ENCODE measurements at places on chromosomes 4 and X.
A peak's percentile ranks its signal among the peaks of the same experiment; 100 is the strongest.

DNA sequence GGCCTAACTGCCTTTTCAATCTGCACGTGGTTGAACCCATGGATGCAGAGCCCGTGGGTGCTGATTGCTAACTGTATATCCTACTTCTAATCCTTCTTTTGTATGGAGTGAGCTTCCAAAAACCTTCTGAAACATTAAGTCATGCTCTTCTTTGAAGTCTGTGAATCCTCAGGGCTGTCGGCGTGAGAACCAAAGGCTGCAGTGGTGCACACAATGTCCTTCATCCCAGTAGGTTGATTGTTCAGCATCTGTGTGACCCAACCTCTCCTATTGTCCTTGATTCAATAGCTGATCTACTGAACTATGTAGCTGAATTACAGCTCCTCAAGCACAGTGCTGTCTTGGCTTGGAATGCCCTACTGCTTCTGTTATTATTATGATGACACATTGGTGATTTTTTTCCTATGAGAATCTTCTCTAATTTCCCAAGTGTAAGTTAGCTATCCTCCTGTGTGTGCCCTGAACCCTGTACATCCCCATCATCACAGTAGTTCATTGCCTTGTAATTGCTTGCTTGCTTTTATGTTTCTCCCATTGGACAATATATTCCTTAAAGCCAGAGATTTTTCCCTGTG is 294.6 kb downstream of the TRIML1 start:
- no peak for DNase-seq

GRCh38 chrX:129958814-129959492 is 23.5 kb upstream of the BCORL1 start:
- no peak for DNase-seq

DNA sequence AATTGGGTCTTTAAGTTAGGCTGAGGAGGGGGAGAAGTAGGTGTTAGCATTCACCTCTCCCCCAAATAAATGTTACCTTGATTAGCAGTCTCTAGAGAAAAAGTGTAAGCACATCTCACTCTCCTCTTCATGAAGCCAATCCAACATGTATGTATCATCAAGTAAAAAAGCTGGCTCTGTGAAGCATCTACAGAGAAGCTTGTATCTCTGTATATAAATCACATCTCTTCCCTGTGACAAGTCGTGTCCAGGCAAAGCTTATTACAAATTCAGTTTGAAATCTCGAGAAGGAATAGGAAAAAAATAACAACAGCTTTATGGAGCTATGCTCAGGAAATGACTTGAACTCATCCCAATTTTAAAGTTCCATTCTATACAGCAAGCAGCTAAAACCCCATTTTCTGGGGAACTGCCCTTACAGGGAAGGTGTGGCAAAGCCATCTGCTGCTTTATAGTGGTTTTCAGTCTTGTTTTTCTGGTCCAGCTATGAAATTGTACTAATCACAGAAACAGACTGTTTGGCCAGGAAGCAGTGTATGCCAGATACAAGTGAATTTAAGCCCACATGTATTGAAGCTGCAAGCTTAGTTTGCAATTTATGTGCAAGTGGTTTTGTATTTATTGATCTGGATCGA is 313.3 kb upstream of the NOCT start:
- DNase-seq: no peak

- no peak for DNase-seq
These were observed 113.3 kb upstream of the CPEB2 start for GRCh38 chr4:14888790-14889572.

- no peak for DNase-seq
These were observed 328.7 kb upstream of the ZFP42 start for GRCh38 chr4:187666697-187667494.

DNA sequence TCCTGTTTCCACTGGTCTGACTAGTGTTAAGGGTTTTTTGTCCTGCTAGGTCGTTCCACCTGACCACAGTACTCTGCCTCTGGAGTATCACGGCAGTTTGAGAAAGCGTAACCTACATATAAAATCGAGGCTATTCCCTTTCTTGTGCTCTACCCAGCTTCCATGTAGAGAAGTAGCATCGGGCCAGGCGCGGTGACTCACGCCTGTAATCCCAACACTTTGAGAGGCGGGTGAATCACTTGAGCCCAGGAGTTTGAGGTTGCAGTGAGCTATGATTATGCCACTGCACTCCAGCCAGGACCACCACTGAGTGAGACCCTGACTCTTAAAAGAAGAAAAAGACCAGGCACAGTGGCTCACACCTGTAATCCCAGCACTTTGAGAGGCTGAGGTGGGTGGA is 7.5 kb downstream of the PPEF1 start:
- DNase-seq: no peak

GRCh38 chr4:101239665-101240064 is 107.7 kb downstream of the PPP3CA start:
- no peak for DNase-seq

DNA sequence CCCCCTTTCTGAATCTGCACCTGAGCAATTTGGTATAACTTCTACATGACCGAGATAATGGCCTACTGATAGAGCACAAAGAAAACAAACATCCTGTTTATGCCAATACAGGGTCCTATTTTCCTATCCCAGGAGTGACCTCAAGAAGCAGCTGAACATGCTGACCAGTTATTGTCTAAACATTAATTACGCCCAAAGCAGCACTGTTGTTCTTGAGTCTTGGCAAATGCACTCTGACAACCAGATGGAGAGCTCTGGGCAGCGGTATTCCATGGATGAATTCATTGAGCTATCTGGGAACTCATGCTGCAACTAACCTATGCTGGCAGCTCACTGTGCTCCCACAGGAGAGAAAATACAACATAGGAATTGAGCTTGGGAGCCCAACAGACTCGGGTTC is 52.6 kb downstream of the PCYT1B start:
- no peak for DNase-seq

- DNase-seq: no peak
These were observed 9.6 kb downstream of the NBDY start for GRCh38 chrX:56738670-56739069.

- DNase-seq: no peak
These were observed 180.7 kb downstream of the CRLF2 start for GRCh38 chrX:1031521-1032430.

DNA sequence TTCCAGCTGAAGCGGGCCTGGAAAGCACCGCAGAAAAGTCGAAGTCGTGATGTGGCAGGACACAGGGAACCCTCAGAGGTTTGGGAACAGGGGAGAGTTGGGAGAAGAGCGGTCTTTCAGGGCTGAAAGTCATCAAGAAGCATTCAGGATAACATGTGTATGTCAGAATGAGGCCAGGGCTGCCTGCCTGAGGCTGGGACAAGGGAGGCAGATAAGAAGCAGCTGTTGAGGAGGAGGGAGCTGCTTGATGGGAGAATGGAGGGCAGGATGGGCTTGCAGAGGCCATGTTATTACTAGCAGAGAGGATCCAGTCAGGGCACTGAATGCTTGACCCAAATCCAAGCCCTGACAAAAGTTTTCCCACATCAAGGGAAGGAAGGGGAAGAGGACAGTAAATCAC is 132.0 kb downstream of the ATG4A start:
- no peak for DNase-seq

GRCh38 chrX:66200050-66200664 is 36.1 kb downstream of the HEPH start:
- no peak for DNase-seq

- peak; percentile 28 for DNase-seq
These were observed 229.9 kb downstream of the SOX3 start for GRCh38 chrX:140274811-140275525.

DNA sequence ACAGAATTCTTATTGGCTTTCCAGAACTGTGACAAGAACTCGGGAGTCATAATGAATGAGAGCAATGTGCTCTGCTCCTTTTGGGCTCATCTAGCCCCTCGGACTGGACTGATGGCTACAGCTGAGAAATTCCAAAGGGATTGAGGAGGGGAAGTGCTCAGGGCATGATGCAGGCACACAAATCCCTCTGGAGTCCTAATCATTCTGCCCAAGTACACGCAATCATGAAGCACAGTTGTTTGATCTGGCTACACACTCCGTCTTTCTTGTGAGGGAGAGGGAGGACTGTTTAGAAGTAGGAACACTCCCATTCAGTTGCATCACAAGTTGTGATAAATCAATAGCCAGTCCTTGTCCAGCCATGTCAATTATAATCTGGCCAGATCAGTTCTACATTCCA is 237.5 kb downstream of the COL25A1 start:
- DNase-seq: no peak

GRCh38 chrX:72102760-72103159 is 29.0 kb downstream of the RTL5 start:
- no peak for DNase-seq

DNA sequence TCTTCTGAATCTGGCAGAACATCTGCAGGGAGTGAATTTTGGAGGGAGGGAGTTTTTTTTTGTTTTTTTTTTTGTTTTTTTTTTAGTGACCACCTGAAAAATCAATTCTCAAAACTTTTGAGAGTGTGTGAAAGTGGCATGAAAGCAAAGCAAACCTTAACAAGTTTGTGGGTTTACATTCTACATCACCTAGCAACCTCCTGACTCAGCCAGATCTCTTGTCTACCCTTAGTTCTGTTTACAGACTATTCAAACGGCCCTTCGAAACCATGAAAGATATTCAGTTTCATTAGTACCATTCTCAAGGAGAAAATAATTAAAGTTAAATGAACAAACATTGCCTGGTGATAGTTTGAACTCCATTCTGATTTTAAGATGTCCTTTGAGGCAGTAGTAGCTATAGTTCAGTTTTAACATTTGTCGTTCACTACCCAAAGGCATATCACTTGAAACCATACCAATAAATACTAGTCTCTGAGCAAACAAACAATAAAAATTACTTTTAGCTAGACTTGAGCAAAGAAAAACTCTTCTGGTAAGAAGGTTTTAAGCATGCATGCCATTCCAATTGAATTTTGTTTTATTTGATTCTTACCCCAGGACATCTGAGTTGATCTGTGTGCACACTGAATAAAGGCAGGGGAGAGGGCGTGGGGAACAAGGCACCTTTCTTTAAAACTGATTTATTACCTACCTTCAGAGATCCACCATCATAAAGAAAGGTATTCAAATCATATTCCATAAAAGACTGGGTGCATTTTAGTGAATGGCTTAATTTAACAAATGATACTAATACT is 137.7 kb downstream of the ARX start:
- no peak for DNase-seq

DNA sequence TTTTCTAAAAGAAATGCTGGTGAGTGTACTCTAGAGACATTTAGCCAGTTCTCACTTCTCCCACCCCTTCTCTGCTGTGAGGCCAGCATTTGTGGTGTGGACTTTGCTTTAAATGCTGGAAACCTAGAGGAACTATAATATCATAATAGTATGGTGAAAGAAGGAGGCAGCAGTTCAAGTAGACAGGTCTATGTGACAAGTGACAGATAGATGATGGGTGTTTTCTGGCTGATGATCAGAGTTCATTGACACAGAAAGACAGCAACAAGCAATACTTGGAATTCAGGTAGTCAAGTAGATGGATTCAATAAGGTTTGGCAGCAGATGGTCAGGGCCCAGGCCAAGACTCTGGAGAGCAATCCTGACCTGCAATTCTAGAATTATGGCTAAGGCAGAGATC is 317.5 kb downstream of the PCDH7 start:
- no peak for DNase-seq

GRCh38 chr4:80082693-80083092 is 9.7 kb upstream of the ANTXR2 start:
- DNase-seq: no peak

GRCh38 chrX:7943600-7944245 is 16.5 kb upstream of the PNPLA4 start:
- DNase-seq: no peak

DNA sequence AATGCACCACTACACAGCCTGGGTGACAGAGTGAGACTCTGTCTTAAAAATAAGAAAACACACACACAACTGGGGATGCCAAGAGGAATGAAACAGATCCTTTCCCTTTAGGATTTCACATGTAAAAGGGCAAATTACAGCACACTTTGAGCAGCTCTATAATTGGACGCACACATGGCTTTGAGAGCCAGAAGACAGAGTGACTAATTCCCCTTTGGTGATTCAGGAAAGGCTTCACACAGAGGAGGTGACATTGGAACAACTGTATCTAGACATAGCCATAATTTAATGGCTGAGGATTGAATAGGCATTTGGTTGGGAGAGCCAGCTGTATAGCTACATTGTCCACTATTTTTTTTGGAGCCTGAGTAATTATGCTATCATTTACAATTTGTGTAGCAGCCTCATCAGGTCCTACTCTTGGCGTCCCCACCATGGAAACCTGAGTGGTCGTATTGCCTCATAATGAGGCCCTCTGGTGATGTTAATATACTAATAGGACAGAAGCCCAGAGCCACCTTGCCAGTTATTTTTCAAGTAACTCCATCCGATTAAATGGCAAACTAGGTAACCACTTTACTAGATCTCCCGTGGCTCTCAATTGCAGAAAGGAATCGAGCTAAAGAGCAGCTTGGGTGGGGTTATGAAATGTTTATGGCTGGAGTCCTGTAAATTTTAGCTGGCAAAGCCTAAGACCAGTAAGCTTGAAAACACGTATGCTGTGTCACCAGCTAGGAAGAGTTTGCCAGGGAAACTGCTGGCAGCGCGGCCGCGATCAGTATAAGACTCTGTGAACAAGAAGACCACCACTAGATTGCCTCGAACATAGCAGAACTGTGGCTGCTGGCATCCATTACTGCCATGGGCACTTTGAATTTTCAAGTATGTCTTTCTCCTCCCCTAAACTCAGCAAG is 8.5 kb upstream of the PPEF1 start:
- no peak for DNase-seq

DNA sequence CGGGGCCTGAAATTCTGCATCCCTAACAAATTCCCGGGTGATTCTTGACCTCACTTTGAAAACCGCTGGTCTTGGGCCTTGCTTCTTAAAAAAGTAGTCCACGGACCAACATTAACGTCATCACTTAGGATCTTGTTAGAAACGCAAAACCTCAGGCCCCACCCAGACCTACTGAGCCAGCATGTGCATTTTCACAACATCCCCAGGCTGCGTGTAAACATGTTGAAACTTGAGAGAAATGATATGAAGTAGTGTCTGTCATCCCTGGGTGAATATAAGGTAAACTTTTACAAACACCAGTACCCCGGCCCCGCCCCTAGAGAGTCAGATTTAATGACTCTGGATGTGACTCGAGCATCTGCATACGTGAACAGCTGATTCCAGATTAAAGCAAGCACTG is 33.7 kb downstream of the SORBS2 start:
- no peak for DNase-seq

DNA sequence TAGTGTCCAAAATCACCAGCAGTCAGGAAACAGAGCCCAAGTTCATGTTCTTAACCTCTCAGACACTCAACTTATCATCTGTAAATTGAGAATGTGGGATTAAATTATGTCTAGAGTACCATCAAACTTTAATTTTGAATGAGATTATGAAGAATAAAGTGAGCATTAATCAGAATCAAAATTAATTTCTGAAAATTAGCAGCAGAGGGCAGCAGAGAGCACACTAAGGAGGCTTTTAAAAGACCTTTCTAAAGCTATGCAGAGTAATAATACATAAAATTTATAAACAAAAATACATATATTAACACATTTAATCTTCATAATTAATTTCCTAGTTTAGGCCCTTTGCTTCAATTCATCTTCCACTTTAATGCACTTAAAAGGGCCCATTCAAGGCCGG is 7.1 kb downstream of the TASL start:
- no peak for DNase-seq
